ENCODE measurements at places on chromosomes 12 and 14. TPM values are rescaled to one million over a fixed set of nuclear protein-coding genes. Genes with fewer than 3 reads are reported as not detected.
A peak's percentile ranks its signal among the peaks of the same experiment; 100 is the strongest.

- peak; percentile 37 for DNase-seq
Measured at GRCh38 chr12:46946137-46946536, 120.3 kb upstream of the SLC38A4 start.

DNA sequence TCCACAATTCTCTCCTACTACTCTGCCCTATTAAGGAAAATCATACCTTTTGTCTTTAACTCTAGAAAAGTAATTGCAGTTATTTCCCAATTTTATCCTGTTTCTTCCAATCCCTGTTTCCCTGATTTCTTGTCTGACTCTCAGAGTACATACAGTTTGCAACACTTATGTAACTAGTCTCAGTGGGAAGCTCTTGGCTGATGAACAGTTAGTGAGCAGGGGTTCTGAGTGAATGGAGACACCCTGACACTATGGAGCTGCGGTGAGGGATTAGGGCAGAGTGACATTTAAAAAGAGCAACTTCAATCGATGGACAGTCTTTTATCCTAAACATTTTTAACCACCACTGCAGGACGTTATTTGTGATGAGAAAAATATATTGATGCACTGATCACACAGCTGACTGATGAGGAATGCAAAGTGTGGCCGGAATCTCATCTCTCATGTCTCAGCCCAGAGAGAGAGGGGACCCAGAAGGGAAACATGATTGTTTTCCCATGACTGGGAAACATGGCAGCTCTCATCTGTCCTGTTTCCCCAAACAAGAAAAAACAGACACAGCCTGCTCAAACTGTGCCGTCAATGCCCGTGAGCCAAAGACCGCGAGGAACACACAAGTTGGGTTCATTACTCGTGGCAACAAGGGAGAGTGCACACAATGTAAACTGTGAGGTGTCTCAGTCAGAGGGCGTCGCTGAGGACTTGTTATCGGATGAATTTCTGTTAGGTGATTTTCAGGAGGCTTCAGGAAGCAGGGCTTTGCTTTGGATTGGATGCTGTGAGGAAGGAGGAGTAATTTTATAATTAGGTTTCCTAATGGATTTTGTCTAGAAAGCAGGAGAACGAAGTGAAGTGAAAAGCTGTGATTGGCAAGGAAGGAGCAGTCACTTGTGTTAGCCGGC lies 5.2 kb upstream of the SLC6A13 start:
- no peak for DNase-seq

DNA sequence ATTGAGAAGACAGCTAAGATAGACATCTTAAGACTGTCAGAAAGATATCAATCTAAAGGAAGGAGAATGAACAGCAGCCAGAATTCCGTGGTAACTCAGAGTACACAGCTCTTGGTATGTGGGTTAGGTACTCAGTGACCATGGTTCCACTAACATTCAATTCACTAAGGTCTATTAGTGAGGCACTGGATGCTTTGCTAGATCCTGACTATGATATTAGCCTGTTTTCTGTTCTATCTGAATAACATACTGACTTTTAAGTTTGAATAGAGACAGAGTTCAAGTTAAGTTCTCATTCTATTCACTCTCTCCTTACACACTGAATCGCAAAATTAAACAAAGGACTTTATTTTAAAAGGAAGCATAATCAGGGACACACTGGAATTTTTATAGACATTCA lies 106.4 kb downstream of the PRKD1 start:
- DNase-seq = no peak

DNA sequence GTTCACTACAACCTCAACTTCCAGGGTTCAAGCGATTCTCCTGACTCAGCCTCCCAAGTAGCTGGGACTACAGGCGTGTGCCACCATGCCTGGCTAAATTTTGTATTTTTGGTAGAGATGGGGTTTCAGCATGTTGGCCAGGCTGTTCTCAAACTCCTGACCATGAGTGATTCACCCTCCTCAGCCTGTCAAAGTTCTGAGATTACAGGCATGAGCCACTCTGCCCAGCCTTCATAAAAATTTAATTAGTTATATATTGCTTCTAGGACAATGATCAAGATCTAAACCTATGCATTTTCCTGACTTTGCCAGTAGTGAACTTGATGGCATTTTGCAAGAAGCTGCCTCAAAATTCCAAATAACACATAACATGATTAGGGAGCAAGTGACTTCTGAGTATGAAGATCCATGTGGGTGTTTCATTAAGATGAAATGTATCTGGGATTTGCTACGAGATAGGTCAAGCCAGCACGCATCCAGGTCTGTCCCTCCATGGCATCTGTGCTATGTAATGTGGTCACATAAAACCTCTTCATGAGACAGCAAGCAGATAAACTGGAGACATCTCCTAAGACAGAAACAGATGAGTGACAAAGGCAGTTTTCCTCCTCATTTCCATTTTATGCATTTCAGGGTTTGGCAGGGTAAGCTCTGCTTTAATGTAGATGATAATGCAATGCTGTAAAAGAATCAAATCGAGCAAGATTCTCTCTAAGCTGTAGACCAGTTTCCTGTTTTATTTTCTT lies 319.4 kb upstream of the ATP2B1 start:
- DNase-seq = no peak

DNA sequence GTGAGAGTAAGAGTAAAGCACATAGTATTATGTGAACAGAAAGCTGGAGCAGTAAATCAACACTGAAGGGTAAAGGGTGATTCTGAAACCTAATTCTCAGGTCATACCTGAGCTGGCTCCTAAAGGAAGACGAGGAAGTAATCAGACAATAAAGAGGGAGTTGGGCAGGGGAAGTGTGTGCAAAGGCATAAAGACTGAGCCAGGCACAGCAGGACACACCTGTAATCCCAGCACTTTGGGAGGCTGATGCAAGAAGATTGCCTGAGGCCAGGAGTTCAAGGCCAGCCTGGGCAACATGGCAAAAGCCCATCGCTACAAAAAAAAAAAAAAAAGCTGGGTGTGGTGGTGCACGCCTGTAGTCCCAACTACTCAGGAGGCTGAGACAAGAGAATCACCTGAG lies 9.6 kb downstream of the ARF3 start:
- no peak for DNase-seq

B3GNT4 gene
- 0.22 TPM for total RNA-seq

GRCh38 chr12:26379777-26380467 lies 184.5 kb downstream of the SSPN start:
- no peak for DNase-seq

- DNase-seq = peak; percentile 59
Measured at GRCh38 chr12:22286569-22286968, 47.9 kb downstream of the ST8SIA1 start.

DNA sequence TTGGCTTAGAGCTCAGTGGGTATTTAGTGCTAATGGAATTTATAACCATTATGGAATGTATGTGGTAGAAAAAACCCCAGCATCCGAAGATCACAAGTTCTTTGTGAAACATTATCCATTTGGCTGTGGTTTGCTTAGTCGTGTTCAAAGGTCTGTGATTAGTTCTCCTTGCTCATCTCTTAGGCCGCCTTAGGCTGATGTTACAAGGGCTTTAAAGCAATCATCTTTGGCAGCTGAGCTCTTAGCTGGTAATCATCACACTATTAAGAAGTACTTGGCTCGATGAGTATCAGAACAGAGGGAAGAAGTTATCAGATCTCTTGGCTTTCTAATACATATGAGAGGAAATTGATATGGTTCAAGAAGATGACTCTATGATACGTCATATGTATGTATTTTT lies 124.1 kb upstream of the E2F7 start:
- DNase-seq = peak; percentile 47

KCNA5 gene
- not detected for total RNA-seq

AICDA gene
- total RNA-seq = not detected

DNA sequence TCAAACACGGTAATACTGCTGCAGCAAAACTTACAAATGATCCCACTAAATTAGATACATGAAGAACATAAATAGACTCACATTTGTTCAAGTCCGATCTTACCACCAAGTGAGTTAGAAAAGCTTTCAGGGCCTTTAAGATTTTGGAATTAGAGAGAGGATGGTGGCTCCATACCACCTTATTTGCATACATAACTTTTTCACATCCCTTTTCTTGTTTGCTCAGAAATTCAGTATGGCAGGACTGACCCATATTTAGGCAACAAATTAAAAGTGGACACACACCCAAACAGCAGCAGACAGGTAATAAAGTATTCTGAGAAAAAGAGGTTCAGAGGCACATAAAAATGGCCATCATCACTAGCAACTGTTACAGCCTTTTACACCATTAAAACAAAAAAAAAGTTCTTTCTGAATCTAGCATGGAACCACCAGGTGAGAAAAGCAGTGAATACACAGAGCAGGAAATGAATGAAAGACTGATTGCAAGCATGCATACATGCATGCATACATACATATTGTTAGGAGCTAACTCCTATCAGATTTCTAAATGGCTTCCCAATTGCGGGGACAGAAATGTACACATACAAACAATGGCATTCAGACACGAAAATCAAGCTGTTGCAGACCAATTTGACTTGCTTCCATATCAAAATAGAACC lies 23.3 kb downstream of the STXBP6 start:
- no peak for DNase-seq

RNU4-1 gene
- total RNA-seq = under 0.01 TPM

DNA sequence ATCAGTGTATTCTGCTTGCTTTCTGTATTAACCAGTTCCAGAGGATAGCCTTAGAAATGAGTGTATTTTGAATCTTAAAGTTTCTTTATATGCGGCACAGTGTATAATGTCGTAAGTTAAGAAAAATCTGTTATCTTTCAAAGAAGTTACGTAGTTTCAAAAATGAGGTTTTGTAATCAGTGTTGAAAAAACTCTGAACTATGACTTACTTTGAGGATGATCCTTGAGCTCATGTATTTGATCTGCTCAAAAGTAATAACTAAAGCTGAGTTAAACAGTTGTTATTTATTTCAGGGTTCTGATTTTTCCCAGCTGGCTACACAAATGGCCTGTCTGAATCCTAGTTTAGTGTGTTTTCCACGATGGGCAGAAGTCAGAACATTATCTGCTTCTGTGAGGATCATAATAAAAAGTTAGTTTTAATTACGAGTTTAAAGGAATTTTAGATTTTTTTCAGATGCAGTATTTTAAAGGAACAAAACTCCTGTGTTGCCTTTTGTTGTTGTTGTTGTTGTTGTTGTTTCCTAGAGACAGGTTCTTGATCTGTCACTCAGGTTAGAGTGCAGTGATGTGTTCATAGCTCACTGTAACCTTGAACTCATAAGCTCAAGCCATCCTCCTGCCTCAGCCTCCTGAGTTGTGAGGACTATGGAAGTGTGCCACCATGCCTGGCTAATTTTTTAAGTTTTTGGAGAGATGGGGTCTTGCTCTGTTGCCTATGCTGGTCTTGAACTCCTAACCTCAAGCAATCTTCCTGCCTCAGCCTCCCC lies 52.9 kb downstream of the GPATCH2L start:
- DNase-seq = no peak

DNA sequence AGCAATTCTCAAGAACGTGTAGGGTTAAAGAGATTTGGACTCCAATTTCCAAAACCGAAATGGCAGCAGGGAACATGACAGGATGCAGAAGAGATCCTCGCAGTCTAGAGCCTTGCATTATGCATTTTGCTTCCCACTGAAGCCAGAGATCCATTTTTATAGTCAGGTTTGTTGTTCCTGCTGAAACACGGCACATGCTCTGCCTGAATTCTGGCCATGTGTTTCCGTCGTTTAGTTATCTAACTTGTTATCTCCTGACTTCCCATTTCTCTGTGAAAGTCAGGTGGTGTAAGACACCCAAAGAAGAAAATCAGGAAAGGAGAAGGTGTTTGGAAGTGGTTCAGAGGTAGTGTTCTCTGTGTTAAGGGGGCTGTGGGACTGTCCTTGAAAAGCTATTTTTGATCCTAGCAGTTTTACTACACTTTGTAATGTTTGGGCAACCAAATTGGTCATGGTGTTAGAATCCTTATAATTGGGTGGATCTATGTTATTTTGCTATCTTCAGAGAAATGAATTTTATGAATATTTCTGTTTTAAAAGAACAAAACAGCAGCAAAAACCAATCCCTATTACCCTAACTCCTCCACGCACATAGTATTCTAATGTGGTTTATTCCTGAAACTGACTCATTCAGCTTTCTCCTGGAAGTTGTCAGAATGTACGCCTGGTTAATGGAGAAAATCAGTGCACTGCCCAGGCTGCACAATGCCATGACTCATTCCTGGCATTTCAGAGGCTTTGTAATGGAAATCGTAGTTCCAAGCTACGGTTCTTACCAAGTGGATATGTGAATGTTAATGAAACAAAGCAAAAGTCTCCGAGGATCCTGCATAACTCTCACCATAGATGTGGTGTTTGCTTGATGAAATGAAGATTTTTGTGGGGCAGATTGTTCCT lies 110.1 kb downstream of the SAMD4A start:
- peak; percentile 82 for DNase-seq

DNA sequence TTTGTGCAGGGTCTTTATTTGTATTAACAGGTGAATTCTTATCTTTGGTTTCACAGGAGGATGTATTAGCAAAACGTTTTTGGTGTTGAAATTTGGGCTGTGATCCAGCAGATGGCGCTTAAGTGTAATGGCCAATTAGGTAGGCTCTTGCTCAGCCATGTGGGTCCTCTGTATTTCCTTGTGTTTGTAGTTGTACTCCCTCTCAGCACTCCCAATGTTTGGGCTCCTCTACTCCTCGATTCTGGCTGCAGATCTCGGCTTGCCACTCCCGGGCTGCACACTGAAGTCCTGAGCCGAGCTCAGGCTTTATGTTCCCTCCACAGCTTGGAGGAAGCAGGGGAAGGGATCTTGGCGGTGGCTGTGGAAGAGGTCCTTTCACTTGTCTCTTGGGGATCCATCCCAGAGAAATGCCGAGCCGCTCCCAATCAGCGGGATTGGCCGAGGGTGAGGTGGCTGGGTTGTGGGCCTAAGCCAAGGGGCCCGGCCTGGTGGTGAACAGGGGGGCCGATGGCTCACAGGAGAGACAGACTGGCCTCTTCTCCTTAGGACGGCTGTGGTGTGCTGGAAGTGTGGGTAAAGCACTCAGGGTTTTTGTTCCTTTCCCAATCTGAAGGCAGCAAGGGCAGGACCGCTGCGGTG lies 133.7 kb downstream of the AEBP2 start:
- peak; percentile 46 for DNase-seq

GZMB gene
- total RNA-seq = not detected

GRCh38 chr14:72582582-72582981 lies 311.3 kb downstream of the DPF3 start:
- no peak for DNase-seq

- DNase-seq = no peak
Measured at GRCh38 chr12:24901576-24902461, 47.1 kb downstream of the BCAT1 start.

RNASE4 gene
- 0.91 TPM for total RNA-seq
